ENCODE measurements at places on chromosomes 1 and 21. TPM values are rescaled to one million over a fixed set of nuclear protein-coding genes. Genes with fewer than 3 reads are reported as not detected.
A peak's percentile ranks its signal among the peaks of the same experiment; 100 is the strongest.

Gene C1orf141
- not detected for total RNA-seq

- H3K36me3 ChIP-seq = no peaks in the 10 kb centered on the region
- H3K27me3 ChIP-seq = peaks cover 10% of the 10 kb centered on the region
- no peak for DNase-seq
- no peak overlapping the region for H3K27ac ChIP-seq
Observed at GRCh38 chr21:33198346-33199099, 31.2 kb upstream of the IFNAR2 start.

Gene TLCD4
- total RNA-seq = not detected

DNA sequence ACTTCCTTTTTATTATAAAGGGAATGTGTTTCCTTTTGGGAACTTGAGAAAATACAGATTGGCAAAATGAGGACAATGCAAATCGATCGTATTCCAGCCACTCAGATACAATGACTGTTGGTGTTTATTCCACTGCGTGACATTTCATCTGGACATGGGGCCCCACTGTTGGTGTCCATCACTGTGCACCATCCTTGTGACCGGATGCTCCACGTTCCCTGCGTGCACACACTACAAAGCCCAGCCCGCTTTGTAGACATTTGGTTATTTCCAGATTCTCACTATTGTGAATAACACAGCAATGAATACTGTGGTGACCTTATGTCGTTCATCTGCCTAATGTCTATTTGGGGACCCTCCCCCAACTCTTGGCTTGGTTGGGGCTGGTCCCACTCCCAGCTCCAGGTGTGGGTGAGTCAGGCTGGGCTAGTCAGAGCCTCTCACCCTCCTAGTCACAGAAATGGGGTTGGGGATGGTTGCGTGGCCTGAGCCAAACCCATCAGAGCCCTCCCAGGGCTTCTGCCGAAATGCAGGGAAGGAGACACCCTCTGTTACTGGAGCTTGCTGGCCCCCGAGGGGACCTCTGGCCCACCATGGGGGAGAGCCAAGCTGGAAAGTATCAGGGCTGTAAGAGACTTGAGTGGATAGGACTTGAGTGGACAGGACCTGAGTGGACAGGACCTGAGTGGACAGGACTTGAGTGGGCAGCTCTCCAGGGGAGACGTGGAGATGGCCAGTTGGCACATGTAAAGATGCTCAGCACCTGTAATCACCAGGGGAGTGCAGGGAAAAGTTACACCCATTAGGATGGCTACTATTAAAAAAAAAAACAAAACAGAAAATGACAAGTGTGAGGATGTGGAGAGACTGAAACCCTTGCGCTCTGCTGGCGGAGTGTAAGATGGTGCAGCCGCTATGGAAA, 57.1 kb upstream of the ADARB1 start:
- DNase-seq = no peak
- peak overlapping the region; percentile 35 for H3K4me3 ChIP-seq
- H3K27ac ChIP-seq = no peak overlapping the region
- H3K27me3 ChIP-seq = peaks cover 34% of the 10 kb centered on the region
- peaks cover 7% of the 10 kb centered on the region for H3K4me1 ChIP-seq

DNA sequence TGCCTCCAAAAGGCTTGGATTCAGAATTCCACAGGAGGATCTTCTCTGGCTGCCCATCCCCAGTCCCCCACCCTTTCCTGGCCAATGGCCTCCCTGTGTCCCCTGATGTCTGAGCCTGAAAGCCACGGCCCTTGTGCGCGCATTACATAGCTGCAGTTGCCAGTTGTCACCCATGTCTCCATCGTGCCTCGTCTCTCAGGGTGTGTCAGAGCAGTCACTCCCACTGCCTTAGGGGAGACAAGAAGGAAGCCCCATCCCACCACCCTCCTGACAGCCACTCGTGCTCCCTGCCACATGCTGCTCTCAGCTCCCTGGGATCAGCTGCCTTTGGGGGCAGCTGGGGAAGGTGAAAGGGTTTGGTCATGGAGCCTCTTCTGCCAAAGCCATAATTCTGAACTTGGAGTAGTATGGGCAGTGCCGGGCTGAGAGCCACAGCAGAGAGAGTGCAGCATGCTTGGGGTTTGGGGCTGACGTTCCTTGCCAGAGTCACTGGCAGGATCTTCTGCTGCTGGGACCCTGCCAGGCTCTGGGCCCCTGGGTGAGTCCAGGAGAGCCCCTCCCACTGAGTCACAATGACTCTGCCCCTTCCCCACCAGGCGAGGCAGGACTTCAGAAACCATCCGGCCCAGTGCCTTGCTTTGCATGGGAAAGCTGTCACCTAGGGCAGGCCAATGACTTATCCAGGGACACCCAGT, 285.9 kb upstream of the VAMP3 start:
- H3K4me1 ChIP-seq = no peaks in the 10 kb centered on the region
- DNase-seq = no peak
- H3K4me3 ChIP-seq = no peak overlapping the region
- H3K36me3 ChIP-seq = no peaks in the 10 kb centered on the region
- H3K27ac ChIP-seq = no peak overlapping the region

- H3K27ac ChIP-seq = peak overlapping the region; percentile 67
- H3K4me1 ChIP-seq = peaks cover 49% of the 10 kb centered on the region
- peaks cover 54% of the 10 kb centered on the region for H3K36me3 ChIP-seq
- H3K27me3 ChIP-seq = no peaks in the 10 kb centered on the region
Observed at GRCh38 chr1:152029144-152029928, 7.5 kb downstream of the S100A11 start.

GRCh38 chr1:155983191-155984024, 5.1 kb upstream of the ARHGEF2 start:
- DNase-seq = no peak
- H3K4me3 ChIP-seq = no peak overlapping the region
- peaks cover 27% of the 10 kb centered on the region for H3K36me3 ChIP-seq
- peaks cover 38% of the 10 kb centered on the region for H3K4me1 ChIP-seq

Gene PRAMEF2
- not detected for total RNA-seq

Gene CRP
- total RNA-seq = not detected

GRCh38 chr1:232893481-232894313, 56.7 kb upstream of the NTPCR start:
- no peak for DNase-seq
- no peaks in the 10 kb centered on the region for H3K27me3 ChIP-seq
- peaks cover 2% of the 10 kb centered on the region for H3K4me1 ChIP-seq
- H3K36me3 ChIP-seq = no peaks in the 10 kb centered on the region
- H3K4me3 ChIP-seq = no peak overlapping the region
- H3K27ac ChIP-seq = no peak overlapping the region

- no peaks in the 10 kb centered on the region for H3K27me3 ChIP-seq
- no peak overlapping the region for H3K4me3 ChIP-seq
- H3K36me3 ChIP-seq = no peaks in the 10 kb centered on the region
Observed at GRCh38 chr1:54331843-54332463, 74.2 kb downstream of the SSBP3 start.

Gene LRRC8B
- total RNA-seq = 21.7 TPM

Gene GIPC2
- total RNA-seq = 0.15 TPM

Gene CLCA2
- total RNA-seq = not detected

Gene ACTN2
- not detected for total RNA-seq

- H3K4me3 ChIP-seq = peak overlapping the region; percentile 31
- DNase-seq = no peak
- H3K27ac ChIP-seq = peak overlapping the region; percentile 8
- H3K36me3 ChIP-seq = peaks cover 26% of the 10 kb centered on the region
- no peaks in the 10 kb centered on the region for H3K27me3 ChIP-seq
Observed at GRCh38 chr1:199010492-199010891, 371.7 kb downstream of the PTPRC start.

GRCh38 chr1:229599218-229599954, 26.5 kb downstream of the TAF5L start:
- peaks cover 10% of the 10 kb centered on the region for H3K4me1 ChIP-seq
- no peaks in the 10 kb centered on the region for H3K27me3 ChIP-seq
- H3K36me3 ChIP-seq = peaks cover 52% of the 10 kb centered on the region
- H3K4me3 ChIP-seq = no peak overlapping the region

DNA sequence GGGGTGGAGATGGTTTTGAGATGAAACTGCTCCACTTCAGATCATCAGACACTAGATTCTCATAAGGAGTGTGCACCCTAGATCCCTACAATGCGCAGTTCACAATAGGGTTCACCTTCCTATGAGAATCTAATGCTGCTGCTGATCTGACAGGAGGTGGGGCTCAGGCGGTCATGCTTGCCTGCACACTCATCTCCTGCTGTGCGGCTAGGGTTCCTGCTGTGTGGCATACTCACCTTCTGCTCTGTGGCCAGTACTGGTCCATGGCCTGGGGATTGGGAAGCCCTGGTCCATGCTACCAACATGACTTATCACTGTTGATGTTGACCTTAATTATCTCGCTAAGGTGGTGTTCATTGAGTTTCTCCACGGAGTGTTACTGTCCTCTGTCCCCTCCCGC, 144.5 kb downstream of the NAV1 start:
- H3K27me3 ChIP-seq = peaks cover 12% of the 10 kb centered on the region
- DNase-seq = no peak
- H3K36me3 ChIP-seq = no peaks in the 10 kb centered on the region
- H3K4me3 ChIP-seq = no peak overlapping the region
- H3K4me1 ChIP-seq = no peaks in the 10 kb centered on the region

GRCh38 chr1:244367399-244368114, 84.2 kb downstream of the ADSS2 start:
- no peak overlapping the region for H3K4me3 ChIP-seq
- no peak for DNase-seq
- H3K36me3 ChIP-seq = no peaks in the 10 kb centered on the region
- peaks cover 6% of the 10 kb centered on the region for H3K4me1 ChIP-seq

GRCh38 chr1:13642306-13643004, 57.5 kb upstream of the PRDM2 start:
- DNase-seq = no peak
- no peaks in the 10 kb centered on the region for H3K36me3 ChIP-seq
- H3K27ac ChIP-seq = no peak overlapping the region
- H3K4me1 ChIP-seq = no peaks in the 10 kb centered on the region
- no peak overlapping the region for H3K4me3 ChIP-seq

Gene TNNI3K
- 0.43 TPM for total RNA-seq

DNA sequence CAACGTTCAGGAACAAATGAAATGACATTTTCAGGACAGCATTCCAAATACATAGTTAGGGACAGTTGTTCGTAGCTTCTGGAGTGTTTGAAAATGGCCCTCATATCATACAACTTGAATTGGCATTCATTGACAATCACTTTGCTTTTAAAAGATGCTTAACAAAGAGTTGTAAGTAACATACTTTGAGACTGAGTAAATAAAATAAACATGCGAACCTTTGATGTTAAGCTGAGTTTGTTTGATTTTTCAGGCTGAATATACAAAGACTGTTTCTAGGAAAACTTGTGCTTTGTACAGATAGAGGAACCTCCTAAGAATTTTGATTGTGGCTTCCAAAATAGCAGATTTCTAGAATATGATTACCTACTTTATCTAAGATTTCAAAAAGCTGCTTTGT, 45.3 kb downstream of the ITSN1 start:
- no peak overlapping the region for H3K4me3 ChIP-seq
- no peaks in the 10 kb centered on the region for H3K36me3 ChIP-seq
- DNase-seq = no peak

DNA sequence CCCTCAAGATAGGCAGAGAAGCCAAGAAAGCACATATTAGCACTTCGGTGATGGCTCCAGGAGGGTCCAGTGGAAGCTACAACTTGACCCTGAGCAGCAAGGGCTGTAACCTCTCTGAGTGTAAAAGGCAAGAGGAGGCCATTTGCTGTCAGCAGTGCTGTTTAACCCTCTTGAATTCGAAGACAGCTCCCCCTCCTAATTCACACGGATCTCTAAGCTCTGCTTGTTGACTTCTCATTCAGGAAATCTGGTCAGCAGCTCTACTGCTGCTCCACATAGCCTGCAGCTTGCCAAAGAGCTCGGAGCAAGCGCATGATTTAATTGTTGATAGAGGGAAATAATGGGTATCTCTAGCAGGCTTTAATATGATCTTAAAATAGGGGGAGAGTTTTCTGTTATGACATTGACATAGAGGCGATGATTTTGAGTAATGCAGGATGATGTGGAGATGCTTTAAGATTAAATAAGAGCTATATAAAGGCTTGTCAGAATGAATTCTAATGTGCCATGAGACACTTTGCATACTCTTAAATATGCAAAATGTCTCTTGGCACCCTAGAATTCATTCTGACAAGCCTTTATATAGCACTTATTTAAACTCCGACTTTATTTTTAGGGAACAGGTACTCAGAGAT, 79.4 kb upstream of the USH2A start:
- no peaks in the 10 kb centered on the region for H3K27me3 ChIP-seq
- H3K36me3 ChIP-seq = no peaks in the 10 kb centered on the region
- no peak overlapping the region for H3K27ac ChIP-seq
- no peak overlapping the region for H3K4me3 ChIP-seq
- DNase-seq = no peak
- no peaks in the 10 kb centered on the region for H3K4me1 ChIP-seq

Gene PDC
- total RNA-seq = not detected

DNA sequence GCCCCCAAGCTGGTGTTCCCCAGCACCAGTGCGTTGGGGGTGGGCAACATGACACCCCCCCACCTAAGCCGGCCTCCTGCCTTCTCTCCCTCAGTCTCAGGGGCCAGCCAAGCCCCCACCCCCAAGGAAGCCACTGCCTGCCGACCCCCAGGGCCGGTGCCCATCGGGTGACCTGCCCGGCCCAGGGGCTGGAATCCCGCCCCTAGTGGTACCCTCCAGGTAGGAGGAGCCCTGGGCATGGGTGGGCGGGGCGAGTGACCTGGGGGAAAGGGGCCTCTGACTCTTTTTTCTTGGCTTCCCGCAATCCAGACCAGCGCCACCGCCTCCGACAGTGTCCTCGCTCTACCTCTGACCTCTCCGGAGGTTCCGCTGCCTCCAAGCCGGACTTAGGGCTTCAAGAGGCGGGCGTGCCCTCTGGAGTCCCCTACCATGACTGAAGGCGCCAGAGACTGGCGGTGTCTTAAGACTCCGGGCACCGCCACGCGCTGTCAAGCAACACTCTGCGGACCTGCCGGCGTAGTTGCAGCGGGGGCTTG, 1.3 kb upstream of the EFNA4 start:
- no peaks in the 10 kb centered on the region for H3K27me3 ChIP-seq
- H3K4me3 ChIP-seq = no peak overlapping the region
- H3K36me3 ChIP-seq = peaks cover 10% of the 10 kb centered on the region
- no peak overlapping the region for H3K27ac ChIP-seq
- H3K4me1 ChIP-seq = peaks cover 35% of the 10 kb centered on the region
- no peak for DNase-seq

DNA sequence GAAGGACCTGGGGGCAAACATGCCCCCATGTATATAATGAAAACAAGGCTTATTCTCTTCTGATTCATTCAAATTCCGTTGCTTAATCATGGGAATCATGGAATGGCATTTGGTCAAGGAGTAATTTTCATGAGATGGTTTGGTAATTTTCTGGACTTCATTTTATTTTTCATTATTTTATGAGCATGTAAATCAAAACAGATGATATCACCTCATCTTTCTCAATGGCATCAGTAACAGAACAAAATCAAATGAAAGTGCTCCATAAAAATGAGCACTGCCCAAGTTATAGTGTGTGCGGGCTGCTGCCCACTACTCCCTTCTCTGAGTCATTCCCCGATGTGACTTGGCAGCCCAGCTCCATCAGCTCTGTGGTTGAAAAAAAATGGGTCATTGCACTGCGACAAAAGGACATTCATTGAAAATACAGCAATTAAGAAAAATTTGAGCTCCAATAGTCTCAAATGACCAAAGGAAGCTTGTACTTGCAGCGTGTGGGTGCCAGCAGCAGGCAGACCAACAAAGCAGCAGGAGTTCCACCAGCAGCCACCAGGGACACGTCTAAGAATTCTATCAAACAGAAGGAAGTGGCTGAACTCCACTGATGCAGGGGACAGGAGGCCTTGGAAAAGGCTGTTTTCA, 84.3 kb upstream of the VAV3 start:
- DNase-seq = peak; percentile 18
- peaks cover 28% of the 10 kb centered on the region for H3K4me1 ChIP-seq
- H3K36me3 ChIP-seq = no peaks in the 10 kb centered on the region
- H3K27ac ChIP-seq = no peak overlapping the region

Measured in activated CD4-positive, alpha-beta memory T cell treated with anti-CD3 and anti-CD28 coated beads, Interleukin-2, amount 10 ng/mL, durations not matched to agents 7 days and 5 days (primary cell).